ENCODE measurements at places on chromosomes 5 and 9.

- DNase-seq = no peak
Observed at GRCh38 chr5:158875272-158875679, 224.4 kb downstream of the EBF1 start.

- no peak for DNase-seq
Observed at GRCh38 chr5:129177451-129177850, 82.9 kb downstream of the ISOC1 start.

DNA sequence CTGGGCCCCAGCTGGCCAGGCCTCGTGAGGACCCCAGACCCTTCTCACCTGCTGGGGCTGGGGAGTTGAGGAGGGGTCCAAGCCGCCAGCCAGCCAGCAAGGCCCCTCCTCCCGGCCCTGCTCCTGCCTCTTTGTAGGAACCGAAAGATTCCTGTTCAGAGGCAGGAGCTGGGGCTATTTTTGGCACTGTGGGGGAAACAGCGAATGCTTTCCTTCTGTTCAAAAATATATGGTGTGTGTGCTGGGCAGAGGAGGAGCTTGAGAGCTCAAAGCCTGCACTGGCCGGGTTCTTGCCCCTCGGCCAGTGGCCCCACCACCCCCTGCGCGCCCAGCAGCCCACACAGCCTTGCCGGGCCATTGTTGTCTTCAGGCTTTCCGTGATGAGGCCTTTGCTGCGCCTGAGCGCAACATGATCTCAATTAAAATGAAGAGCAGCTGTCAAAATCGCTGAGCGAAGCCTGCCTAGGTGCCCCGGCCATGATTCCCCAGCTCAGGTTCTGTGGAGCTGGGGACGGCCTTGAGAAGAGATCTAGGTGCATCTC is 13.4 kb downstream of the NCS1 start:
- no peak for DNase-seq

- DNase-seq = no peak
Observed at GRCh38 chr5:141617128-141617527, 1.7 kb downstream of the DIAPH1 start.

DNA sequence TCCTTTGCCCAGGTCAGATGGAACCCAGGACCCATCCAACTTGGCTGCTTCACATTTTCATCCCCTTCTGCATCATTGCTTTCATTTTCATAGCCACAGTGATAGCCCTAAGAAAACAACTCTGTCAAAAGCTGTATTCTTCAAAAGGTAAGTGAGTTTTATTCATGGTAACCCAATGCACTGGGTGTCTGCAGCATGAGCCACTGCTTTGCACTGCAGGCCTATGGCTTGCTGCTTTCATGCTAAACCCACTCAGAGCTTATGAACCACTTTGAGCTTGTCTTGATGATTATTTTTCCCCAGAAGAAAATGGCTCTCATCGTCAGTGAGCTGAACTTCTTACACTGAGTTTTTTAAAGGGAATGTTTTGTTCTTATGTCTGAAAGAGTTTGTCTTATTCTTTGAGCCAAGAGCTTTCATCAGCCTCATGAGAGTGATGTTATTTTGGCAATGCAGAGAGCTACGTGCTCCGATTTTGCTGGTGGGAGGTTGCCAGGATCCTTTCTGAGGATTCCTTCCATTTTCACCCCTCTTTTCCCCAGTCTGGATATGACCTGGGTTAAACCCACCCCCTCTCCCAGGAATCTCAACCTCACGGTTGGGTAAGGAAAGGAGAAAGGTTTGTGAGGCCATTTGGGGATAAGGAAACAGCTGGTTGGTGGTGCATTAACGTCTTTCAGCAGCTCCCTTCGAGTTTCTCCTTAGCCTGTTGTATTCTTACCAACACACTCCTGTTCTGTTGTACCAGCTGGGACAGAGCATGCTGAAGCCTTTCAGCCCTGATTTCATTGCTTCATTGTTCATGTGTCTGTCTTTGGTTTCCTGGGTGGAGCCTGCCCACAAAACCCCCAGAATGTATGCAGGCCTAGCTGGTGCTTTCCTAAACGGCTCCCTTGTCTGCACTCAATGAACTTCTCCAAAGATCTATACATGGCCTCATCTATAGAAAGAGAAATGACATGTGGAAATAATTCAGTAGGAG is 47.6 kb downstream of the PDCD1LG2 start:
- no peak for DNase-seq

DNA sequence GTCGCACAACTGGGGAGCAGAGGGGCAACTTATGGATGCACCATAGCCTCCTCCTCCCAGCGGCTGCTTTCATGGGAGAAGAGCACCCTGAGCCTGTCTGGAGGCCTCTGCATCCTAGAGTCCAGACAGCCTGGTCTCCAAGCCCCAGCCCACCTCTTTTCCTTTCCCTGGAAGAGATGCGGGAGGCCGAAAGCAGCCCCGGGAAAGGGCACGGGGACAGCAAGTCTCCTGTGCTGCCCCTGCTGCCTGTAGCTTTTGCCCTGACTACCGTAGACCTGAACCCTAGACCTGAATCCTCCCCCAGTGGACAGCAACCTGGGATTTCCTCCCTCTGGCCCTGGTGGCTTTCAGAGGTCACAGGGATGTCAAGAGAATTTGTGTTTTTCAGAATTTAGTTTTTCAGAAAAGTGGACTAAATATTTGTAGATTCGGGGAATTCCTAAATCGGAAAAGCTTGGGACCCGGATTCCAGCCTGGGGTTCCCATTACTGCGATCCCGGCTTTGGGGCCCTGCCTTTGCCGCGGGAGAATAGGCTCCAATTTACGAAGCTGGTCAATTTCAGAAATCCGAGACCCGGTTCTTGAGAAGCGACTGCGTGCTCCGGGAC is 4.3 kb upstream of the PITX1 start:
- no peak for DNase-seq

DNA sequence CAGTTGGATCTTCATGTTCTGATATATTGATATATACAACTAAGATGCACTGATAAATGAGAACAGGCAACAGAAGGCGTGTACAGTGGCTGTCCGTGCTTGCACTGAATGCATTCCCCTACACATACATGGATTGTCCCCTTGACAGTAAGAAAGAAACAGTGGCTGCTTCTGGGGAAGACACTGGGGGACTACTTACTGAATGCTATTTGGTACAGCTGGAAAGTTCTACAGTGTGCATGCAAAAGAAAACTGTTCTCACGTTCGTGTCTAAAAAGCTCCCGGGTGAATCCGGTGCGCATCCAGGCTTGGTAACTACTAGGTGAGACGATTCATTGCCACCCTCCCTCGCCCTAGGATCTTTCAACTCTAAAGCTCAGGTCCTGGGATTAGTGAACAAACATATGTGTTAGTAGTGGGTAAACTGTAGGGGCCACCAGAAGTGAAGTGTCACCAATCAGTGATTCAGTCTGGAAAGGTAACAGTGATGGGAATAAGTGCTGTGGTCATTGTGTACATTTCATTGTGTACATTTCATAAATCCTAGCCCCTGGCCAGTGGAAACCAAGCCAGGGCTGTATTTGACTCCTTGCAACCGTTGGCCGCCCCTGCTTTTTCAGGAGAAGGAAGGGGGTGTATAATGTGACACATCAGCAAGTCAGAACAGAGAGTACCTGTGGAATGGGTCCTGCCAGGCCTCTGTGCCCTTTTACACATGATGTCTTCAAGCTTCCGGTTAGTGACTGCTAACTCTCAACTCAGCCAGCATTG is 46.3 kb upstream of the BOD1 start:
- DNase-seq = peak; percentile 41

DNA sequence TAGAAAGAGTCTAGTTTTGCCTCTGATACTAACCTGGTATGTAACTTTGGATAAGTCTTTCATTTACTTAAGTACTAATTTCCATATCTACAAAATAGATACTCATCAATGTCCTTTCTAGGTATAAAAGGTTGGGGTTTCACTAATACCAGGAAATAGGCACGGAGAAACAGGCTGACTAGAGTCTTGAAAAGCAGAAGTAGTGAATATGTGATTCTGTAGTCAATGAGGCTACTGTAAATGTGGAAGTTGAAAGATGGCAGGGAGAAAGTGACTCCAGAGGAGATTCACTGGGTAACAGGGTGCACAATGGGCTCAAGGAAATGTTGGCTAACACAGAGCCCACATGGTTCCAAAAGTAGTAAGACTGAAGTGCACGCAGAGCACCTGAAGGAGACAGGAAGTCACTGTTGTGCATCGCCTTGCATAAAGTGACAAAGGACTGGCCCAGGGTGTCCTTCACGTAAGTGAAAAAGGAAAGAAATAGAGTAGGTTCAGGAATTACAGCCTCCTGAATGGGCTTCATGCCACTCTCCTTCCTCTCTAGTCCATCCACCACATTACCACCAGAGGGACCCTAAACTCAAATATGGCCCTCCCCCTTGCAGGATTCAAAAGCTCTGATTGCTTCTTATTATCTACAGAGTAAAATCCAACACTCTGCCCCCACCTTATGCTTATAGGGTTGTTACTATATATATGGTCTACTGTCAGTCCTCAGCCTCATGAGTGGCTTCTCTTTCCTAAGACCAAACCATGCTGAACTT is 288.0 kb upstream of the SMARCA2 start:
- no peak for DNase-seq

GRCh38 chr5:56310711-56311204 is 77.6 kb upstream of the ANKRD55 start:
- no peak for DNase-seq

- no peak for DNase-seq
Observed at GRCh38 chr9:13364271-13365000, 84.9 kb upstream of the MPDZ start.
